ENCODE measurements at places on chromosomes 4 and X. TPM values are rescaled to one million over a fixed set of nuclear protein-coding genes. Genes with fewer than 3 reads are reported as not detected.

DNA sequence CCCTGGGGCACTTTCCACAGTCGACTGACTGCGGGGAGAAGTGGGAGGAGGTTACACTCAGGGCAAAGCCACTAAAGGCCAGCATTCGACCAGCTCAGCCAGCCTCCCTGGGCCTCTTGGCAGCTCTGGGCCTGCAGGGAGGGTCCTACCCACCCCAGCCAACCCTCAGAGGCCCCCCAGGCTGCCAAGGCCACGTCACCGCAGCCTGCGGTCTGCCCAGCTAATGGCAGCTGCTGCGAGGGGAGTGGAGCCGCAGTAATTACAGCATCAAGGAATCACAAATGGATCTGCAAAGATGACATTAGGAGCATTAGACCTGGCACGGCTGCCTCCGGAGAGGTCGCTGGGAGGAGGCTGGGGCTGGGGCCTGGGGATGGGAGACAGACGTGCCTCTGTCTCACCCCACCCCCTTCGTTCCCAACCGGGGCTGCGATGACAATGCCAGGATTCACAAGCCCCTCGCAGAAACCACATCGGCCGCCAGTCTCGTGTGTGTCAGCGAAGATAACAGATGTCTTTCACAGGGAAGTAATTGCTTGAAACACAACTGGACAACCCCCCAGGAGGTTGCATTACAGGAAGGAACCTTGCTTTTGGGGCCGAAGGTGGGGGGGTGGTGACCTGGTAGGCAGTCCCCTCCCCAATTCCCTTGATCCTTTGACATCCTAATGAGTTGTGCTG lies 367.6 kb downstream of the BCOR start:
- peak overlapping the region; percentile 41 for H3K27ac ChIP-seq
- H3K36me3 ChIP-seq, result no peaks in the 10 kb centered on the region
- peak; percentile 82 for DNase-seq
- no peaks in the 10 kb centered on the region for H3K27me3 ChIP-seq
- no peak overlapping the region for H3K4me3 ChIP-seq

DNA sequence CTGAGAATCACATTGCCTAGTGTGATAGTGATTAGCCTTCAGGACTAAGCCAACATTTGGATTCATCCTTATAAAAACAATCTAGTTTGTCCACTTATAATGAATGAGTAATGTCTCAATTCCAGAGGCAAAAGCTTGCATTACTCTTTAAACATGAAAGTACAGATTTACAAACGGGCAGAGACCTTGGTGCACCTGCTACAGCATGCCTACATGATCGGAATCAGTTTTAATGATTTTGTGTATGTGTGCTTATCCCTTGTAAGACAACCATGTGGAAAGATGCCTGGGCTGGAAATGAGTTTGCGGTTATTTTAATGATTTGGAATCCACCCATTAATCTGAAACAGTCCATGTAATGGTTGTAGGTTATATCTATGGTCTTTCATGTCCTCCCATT lies 572.7 kb downstream of the KLHL13 start:
- no peak overlapping the region for H3K27ac ChIP-seq
- H3K36me3 ChIP-seq, result no peaks in the 10 kb centered on the region
- no peak for DNase-seq
- H3K27me3 ChIP-seq, result no peaks in the 10 kb centered on the region

GRCh38 chr4:98586291-98586961 lies 72.0 kb downstream of the TSPAN5 start:
- H3K4me1 ChIP-seq, result peaks cover 10% of the 10 kb centered on the region
- H3K4me3 ChIP-seq, result no peak overlapping the region
- peaks cover 28% of the 10 kb centered on the region for H3K27me3 ChIP-seq
- H3K36me3 ChIP-seq, result no peaks in the 10 kb centered on the region
- DNase-seq, result no peak
- H3K27ac ChIP-seq, result peak overlapping the region; percentile 69

DNA sequence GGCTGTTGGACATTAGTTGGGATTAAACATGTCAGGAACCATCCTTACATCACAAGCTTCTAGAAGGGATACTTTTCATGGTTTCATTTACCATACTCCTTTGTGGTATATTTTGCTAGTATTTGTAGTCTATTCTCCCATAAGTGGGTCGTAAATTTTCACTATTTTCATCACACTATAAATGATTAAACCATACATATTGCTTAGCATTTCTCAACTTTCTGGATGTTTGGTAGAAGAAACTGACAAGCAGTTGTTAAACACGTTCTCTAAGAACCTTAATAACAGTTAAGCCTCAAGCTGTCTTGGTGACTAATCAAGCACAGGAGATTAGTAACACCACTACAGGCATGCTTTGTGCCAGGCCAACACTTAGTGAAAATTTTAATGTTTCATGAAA lies 375.5 kb downstream of the NAF1 start:
- no peak overlapping the region for H3K4me3 ChIP-seq
- H3K27me3 ChIP-seq, result no peaks in the 10 kb centered on the region
- H3K36me3 ChIP-seq, result no peaks in the 10 kb centered on the region
- no peak overlapping the region for H3K27ac ChIP-seq
- DNase-seq, result no peak

DNA sequence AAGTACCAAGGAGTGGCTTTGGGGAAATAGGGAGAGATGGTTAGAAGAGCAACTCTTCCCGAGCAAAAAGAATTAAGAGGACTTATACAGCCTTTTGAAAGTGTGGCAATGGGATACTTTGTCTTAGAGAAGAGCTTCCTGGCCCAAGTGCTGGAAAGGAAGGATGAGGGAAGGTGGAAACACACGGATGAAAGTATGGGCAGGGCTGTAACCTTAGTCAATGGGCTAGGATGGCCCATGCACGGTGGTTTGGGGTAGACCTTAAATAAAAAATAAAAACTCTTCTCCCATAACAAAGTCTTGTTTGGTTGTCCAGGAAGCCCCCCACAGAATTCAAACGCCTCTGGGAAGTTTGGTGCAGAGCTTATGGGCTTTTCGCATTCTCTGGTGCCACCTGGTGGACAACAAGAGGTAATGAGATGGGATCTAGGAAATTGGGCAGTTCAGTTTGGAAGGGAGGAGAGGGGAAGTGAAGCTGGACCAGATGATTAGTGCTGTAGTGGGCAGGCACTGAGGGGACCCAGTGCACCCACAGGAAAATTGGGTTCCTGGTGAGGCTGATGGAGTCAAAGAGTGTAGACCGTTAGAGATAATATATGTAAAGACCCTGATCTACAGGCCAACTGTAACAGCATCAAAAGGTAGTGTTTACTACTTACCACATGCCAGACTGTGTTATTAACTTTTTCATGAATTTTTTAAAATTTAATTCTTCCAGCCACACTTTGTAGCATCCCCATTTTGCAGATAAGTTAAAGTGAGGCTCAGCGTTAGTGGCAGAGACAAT lies 13.8 kb upstream of the ENOX2 start:
- H3K4me1 ChIP-seq, result no peaks in the 10 kb centered on the region
- no peak overlapping the region for H3K4me3 ChIP-seq
- DNase-seq, result peak; percentile 75
- H3K27me3 ChIP-seq, result no peaks in the 10 kb centered on the region
- no peaks in the 10 kb centered on the region for H3K36me3 ChIP-seq
- no peak overlapping the region for H3K27ac ChIP-seq

DNA sequence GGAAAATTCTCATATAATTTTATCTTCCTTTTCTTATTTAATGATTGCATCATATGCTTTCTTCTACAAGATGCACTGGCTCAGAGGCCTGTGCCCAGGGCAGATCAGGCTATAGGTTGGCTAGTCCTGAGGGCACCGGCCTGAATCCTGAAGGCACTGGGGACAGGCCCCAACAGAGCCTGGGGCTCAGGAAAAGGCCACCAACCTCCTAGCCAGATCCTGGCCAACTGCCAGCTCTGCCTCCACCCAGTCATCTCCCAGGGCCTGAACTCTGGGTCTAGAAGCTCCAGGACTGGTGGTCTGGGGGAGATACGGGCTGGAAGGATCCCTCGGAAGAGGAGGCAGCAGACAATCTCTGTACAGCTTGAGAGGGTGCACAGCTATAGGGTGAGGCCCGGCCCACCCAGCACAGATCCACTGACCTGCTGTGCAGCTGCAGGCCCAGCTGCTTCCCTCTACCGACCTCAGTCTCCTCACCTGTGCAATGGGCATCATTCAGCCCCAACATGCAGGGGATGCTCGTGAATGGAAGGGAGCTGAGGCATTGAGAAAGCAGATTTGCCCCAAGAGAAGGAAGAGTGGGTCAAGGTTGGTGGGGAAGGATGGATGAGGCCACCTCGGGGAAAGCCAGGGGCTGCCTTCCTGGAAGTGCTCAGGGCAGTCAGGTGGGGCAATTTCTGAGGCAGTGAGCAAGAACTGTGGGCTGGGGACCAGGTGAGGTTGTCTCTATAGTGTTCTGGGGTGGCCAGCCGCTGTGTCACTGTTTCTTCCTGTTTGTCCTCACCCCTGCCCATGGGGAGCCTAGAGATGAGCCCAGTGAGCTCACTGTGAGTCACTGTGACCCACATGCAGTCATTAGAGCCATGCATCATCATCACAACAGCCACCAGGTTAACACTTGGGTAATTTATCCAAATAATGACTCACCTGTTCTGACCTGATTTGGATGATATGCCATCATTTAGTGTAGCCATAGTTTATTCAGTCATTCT lies 22.4 kb upstream of the XAGE2 start:
- no peak overlapping the region for H3K27ac ChIP-seq
- H3K36me3 ChIP-seq, result no peaks in the 10 kb centered on the region
- H3K4me1 ChIP-seq, result no peaks in the 10 kb centered on the region
- H3K4me3 ChIP-seq, result no peak overlapping the region

DNA sequence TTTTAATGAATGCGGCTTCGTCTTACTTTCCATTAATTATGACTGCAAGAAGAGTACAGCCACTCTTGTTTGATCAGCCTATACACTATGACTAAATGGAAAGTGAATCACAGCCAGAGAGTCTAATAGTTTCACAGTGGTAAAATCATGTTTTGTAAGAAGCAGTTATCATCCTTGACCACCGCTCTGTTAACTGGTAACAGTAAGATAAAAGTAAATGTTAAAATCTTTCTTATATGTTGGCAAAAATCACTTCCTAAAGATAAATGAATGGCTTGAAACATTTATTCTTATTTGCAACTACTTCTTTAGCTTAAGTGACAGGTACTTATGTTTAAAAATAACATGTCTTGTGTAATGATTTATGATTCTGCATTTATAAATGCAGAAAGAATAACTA lies 13.2 kb downstream of the GALNT7 start:
- no peaks in the 10 kb centered on the region for H3K4me1 ChIP-seq
- no peak overlapping the region for H3K4me3 ChIP-seq
- H3K27ac ChIP-seq, result no peak overlapping the region
- H3K27me3 ChIP-seq, result no peaks in the 10 kb centered on the region
- H3K36me3 ChIP-seq, result no peaks in the 10 kb centered on the region

- H3K27me3 ChIP-seq, result no peaks in the 10 kb centered on the region
- no peak overlapping the region for H3K4me3 ChIP-seq
- H3K27ac ChIP-seq, result no peak overlapping the region
- peak; percentile 22 for DNase-seq
Measured at GRCh38 chr4:5448221-5448620, 260.1 kb downstream of the EVC2 start.

GRCh38 chr4:170581322-170581721 lies 491.6 kb upstream of the AADAT start:
- peak; percentile 55 for DNase-seq
- H3K27me3 ChIP-seq, result no peaks in the 10 kb centered on the region
- H3K27ac ChIP-seq, result no peak overlapping the region
- no peak overlapping the region for H3K4me3 ChIP-seq
- no peaks in the 10 kb centered on the region for H3K36me3 ChIP-seq
- no peaks in the 10 kb centered on the region for H3K4me1 ChIP-seq

DNA sequence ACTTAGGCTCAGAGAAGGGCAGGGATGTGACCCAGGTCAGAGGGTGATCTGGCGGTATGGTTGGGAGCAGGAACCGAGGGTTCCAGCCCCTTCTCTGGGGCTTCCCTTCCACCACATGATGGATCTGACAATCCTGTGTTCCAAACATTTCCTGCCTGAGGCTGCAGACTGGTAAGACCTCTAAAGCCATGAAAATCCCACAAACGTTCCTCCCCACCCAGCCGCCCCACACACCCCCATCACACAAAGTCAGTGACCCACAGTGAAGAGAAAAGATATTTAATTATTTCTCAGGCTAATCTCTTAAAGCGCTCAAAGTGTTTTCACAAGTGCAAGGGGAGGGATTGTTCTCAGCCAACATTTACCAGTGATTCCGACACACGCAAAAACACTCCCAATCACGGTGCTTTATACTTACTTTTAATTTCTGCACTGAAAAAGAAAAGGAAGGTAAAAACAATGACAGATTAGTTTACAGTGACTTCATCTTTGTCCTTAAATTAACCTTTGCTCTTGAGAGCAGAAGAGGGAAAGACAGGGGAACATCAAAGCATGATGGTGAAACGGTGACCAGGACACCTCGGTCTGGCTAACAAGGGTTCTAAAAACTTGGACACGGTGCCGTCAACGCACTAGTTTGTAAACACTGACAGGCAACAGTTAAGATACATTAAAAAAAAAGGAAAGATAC lies 42.4 kb downstream of the WDR1 start:
- peaks cover 88% of the 10 kb centered on the region for H3K36me3 ChIP-seq
- peak; percentile 37 for DNase-seq
- H3K27me3 ChIP-seq, result no peaks in the 10 kb centered on the region
- H3K4me1 ChIP-seq, result no peaks in the 10 kb centered on the region

DNA sequence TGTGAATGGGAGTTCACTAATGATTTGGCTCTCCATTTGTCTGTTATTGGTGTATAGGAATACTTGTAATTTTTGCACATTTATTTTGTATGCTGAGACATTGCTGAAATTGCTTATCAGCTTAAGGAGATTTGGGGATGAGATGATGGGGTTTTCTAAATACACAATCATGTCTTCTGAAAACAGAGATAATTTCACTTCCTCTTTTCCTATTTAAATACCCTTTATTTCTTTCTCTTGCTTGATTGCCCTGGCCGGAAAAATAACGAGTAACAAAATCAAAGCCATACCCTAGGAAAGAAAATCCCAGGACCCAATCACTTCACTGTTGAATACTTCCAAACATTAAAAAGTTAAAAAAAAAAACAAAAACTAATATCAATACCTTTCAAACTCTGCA lies 67.7 kb upstream of the UGT2B4 start:
- no peak overlapping the region for H3K27ac ChIP-seq
- no peaks in the 10 kb centered on the region for H3K36me3 ChIP-seq
- no peaks in the 10 kb centered on the region for H3K27me3 ChIP-seq
- no peak overlapping the region for H3K4me3 ChIP-seq

- no peak overlapping the region for H3K4me3 ChIP-seq
- no peak overlapping the region for H3K27ac ChIP-seq
- no peaks in the 10 kb centered on the region for H3K36me3 ChIP-seq
- no peaks in the 10 kb centered on the region for H3K4me1 ChIP-seq
- DNase-seq, result no peak
Measured at GRCh38 chrX:134671294-134671693, 13.0 kb upstream of the PLAC1 start.

- peaks cover 7% of the 10 kb centered on the region for H3K4me1 ChIP-seq
- no peak overlapping the region for H3K4me3 ChIP-seq
- peaks cover 1% of the 10 kb centered on the region for H3K36me3 ChIP-seq
- H3K27ac ChIP-seq, result no peak overlapping the region
- H3K27me3 ChIP-seq, result no peaks in the 10 kb centered on the region
Measured at GRCh38 chr4:42501624-42502401, 104.5 kb downstream of the SHISA3 start.

- H3K27ac ChIP-seq, result no peak overlapping the region
- no peak for DNase-seq
- H3K4me3 ChIP-seq, result no peak overlapping the region
- no peaks in the 10 kb centered on the region for H3K4me1 ChIP-seq
- no peaks in the 10 kb centered on the region for H3K36me3 ChIP-seq
Measured at GRCh38 chrX:153495903-153496589, 1.3 kb downstream of the BGN start.

The SSX4B gene
- total RNA-seq, result 1.7 TPM

The CT45A7 gene
- not detected for total RNA-seq

The CXXC4 gene
- total RNA-seq, result 5.6 TPM

The UGT8 gene
- 4.4 TPM for total RNA-seq

The MAGEA10 gene
- total RNA-seq, result not detected

The CSAG3 gene
- total RNA-seq, result not detected

The TMPRSS11E gene
- total RNA-seq, result 4.4 TPM

The BRCC3 gene
- total RNA-seq, result 22.8 TPM

The TMSB15A gene
- 38.5 TPM for total RNA-seq

The TMEM31 gene
- 1.00 TPM for total RNA-seq
